Lung (tissue), 17 donors: ENCODE measurements at places on chromosomes 13 and 19.

GRCh38 chr13:79212064-79212619, 193.9 kb downstream of the RBM26 start:
- no peak for DNase-seq

- DNase-seq, result peak; percentile 34
These were observed 14.2 kb downstream of the KLF5 start for GRCh38 chr13:73073050-73073449.

GRCh38 chr13:92362717-92363116, 863.9 kb upstream of the GPC6 start:
- peak; percentile 62 for DNase-seq

DNA sequence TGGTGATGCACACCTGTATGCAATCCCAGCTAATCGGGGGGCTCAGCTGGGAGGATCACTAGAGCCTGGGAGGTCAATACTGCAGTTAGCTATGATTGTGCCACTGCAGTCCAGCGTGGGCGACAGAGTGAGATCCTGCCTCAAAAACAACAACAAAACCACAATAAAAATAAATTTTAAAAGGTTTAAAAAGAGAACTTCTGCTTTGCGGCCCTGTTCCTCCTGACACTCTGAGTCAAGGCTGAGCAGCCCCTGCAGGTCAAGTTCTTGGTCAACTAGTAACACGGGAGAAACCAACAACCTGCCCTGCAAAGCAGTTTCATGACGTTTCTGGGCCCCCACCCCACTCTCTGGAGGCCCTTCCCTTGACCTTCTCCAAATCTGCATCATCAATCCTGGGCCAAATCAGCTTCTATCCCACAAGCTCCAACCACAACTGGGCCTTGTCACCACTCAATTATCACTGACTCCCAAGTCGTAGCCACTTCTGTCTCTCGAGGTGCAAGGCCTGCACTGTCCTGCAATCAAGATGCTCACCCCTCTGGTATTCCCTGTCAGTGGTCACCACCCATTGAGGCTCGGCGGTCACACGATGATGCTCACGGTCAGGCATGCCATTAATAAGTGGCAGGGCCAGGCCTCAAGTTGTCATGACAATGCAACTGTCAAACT, 7.5 kb downstream of the ELAVL1 start:
- DNase-seq, result no peak

GRCh38 chr13:49235856-49236431, 11.8 kb upstream of the CDADC1 start:
- no peak for DNase-seq

GRCh38 chr13:99312493-99312883, 5.3 kb upstream of the GPR183 start:
- DNase-seq, result peak; percentile 30

DNA sequence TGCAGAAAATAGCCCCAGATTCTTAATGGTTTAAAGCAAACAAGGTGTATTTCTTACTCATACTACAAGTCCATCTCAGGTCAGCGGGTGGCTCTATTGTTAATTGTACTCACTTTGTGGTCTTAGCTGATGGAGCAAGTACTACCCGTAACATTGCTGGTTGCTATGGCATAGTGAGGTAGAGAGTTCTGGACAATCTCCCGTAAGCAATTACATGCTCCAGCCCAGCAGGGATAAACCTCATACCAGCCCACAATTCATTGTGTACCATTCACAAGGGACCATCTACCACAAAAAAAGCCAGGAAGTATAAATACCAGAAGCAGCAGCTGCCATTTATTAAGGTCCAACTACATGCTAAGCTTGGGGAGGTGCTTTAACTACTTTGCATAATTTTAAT, 167.1 kb downstream of the PCDH9 start:
- no peak for DNase-seq

DNA sequence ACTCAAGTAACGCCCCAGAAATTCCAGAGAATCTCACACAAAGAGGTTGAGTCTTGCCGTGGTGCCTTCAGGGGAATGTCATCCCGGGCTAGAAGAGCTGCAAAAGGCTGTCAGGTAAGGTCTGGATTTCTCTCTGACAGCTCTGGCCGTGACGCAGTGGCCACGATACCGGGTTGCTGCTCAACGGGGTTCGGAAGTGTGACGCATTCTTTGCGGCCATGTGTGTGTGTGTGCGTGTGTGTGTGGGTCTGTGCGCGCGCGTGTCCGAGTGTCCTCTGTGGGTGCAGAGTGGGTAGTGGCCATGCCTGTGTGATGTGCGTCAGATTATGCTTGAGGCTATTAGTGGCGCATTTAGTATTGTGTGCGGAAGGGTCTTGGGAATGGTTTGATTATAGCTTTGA, 306 bp downstream of the ZNF540 start:
- DNase-seq, result peak; percentile 79

GRCh38 chr13:43963726-43964125, 84.0 kb downstream of the LACC1 start:
- no peak for DNase-seq

- no peak for DNase-seq
These were observed 9.3 kb upstream of the HIF3A start for GRCh38 chr19:46287585-46287984.

DNA sequence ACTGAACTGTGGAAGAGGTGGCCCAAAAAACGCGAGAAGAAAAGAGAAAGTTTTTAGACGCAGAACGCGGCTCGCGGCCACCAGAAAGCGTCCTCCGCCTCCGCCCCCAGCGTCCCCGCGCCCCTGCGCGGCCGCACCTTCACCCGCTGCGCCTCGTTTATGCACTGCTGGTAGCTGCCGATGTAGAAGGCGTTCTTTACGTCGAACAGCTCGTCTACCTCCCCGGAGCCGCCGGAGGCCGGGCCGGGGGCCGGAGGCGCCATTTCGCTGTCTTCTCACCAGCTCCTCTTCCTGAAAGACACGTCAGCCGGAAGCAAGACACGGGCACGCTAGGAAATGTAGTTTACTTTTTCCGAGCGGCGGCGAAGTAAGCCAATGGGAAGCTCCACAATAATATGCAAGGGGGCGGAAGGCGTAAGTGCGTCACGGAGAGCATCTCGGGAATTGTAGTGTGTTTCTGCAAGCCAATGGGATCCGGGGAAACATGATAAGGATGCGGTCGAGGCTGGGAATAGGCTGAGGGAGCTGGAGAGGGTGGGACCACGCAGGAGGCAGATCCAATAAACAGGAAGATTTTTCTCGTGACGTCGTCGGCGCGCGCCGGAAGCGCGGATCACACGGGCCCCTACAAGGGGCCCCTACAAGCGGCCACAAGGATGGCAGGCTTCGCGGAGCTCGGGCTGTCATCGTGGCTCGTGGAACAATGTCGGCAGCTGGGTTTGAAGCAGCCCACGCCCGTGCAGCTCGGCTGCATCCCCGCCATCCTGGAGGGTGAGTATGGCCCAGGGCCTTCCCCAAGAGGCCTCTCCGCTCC, at the start of the genes COPE and DDX49:
Gene COPE, minus strand, starts transcription at position 302 of the 814 bp plus-strand sequence. Its CDS starts 39 bp downstream, at position 263.
Gene DDX49, plus strand, starts transcription at position 630 of the 814 bp plus-strand sequence. Its CDS starts 27 bp downstream, at position 657.
- peak; percentile 99 for DNase-seq

DNA sequence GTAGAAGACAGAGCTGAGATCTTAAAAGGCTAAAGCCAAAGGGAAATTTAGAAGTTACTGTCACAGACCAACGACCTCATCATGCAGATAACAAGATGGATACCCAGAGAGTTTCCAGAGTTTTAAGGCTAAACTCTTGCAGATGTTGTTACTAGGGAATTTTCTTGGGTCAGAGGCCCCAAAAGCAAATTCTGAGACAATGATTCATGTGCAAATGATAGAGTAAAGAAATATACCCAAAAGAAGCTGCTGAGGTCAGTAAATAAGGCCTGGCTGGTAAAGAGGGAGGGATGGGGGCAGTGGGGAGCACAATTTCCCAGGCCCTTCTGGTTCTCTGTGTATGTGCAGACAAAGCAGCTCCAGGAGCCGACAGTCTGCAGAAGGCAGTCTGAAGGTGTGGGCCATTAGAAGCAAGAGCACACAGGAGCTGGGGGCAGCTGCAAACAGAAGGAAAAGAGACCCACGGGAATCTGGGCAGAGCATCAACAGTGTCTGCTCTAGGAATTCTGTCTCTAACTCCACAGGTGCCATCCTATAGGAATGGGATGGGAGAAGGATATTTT, 330.8 kb downstream of the TBC1D4 start:
- DNase-seq, result no peak

GRCh38 chr13:27183561-27184147, 12.0 kb upstream of the USP12 start:
- no peak for DNase-seq

- DNase-seq, result peak; percentile 97
These were observed at the start of gene ZNF776 for GRCh38 chr19:57746580-57747471. Gene ZNF776 (plus strand): TSS chr19:57746815. CDS start chr19:57747059, 244 bp downstream.

DNA sequence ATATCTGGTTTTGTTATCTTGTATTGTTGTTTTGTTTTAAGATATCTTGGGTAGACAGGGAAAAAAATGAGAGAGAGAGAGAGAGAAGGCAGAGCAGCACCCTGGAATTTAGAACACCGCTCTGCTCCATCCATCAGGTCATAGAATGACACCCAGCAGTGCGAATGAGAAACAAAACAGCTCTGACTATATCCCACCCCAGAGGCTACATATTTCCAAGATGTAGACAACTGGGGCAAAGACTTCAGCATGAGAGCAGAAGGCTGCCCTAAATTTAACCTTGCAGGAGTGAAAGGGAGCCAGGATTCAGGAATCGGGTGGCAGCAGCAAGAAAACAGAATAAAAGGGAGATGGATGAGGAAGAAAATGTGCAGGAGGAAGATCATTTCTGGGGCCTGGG, 46.5 kb downstream of the TNFSF13B start:
- DNase-seq, result no peak

- no peak for DNase-seq
These were observed 124.1 kb downstream of the DCLK1 start for GRCh38 chr13:36006894-36007675.

- DNase-seq, result no peak
These were observed 43.4 kb downstream of the TPT1 start for GRCh38 chr13:45297456-45298205.

DNA sequence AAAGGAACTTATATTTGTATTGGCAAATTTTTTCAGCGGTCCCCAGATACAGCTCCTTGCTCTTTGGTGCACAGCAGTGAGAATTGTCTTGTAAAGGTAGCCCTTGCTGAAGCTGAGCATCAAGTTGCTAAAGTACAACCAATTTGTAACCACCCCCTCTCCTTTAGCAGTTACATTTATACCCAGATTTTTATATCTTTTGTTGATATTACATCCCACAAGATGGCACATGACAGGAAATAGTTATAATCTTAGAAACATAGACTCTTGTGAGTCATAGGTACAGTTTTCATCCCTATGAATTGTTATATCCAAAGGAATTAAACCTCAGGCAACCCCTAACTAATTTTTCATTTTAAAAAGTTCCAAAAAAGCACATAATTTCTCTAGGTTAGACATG, 523.0 kb upstream of the SLITRK1 start:
- no peak for DNase-seq

GRCh38 chr13:73677048-73677601, 457.1 kb downstream of the KLF12 start:
- peak; percentile 49 for DNase-seq
